Anterior cingulate cortex (tissue), 58 donors: ENCODE measurements at places on chromosomes 2 and 18.
A peak's percentile ranks its signal among the peaks of the same experiment; 100 is the strongest.

- no peak for DNase-seq
Observed at GRCh38 chr2:72914589-72915319, 2.6 kb upstream of the EMX1 start.

GRCh38 chr2:66279024-66279423, 155.9 kb upstream of the MEIS1 start:
- no peak for DNase-seq

- no peak for DNase-seq
Observed at GRCh38 chr2:46973673-46974072, 58.1 kb upstream of the MCFD2 start.

GRCh38 chr2:24359129-24360049, 947 bp downstream of the ITSN2 start:
- DNase-seq: peak; percentile 16

GRCh38 chr2:105391763-105392662, 6.8 kb downstream of the FHL2 start:
- DNase-seq: no peak

DNA sequence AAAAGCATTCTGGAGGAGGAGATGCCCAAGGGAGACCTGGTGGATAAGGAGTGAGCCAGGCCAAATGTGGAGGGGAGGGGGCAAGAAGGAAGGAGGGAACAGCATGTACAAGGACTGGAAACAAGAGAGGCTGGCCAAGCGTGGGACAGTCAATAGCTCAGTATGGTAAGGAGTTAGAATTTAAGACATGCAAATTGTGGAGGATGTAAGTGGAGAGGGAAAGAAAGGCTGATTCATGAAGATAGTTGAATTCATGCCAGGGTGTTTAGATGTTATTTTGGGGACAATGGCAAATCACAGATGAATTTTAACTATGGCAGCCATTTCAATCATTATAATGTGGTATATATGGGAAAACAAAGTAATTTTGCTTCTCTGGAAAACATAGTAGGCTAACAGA, 462.3 kb downstream of the MEIS1 start:
- no peak for DNase-seq

DNA sequence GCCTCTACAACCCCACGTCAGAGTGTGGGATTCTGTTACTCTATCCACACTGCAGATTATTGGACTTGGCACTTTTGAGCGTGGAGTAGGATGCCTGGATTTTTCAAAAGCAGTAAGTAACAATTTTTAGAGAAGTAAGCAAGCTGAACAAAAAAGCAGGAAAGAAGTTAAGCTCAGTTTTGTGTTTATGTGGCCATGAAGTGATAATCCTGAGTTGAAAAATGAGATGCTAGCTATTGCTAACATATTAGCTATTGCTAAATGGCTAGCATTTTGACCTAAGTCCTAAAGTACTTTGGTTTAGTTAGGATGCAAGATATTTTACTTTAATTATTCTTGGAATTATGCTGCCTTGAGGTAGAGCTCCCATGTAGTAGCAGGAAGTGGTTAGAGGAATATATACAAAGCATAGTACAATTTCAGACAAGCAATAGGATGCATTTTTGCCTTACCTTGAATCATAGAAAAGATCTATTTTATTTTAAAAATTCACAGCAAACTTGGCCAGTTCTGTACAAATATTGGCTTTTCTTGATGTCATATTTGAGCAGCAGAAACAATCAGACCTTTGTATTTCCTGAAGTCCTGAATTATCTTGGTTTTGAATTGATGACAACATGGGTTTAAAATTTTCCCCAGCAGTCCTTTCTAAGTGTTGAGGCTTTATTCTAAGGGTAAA, 74.6 kb downstream of the COX7A2L start:
- DNase-seq: no peak

- DNase-seq: no peak
Observed at GRCh38 chr18:13878857-13879256, 36.5 kb downstream of the MC2R start.

DNA sequence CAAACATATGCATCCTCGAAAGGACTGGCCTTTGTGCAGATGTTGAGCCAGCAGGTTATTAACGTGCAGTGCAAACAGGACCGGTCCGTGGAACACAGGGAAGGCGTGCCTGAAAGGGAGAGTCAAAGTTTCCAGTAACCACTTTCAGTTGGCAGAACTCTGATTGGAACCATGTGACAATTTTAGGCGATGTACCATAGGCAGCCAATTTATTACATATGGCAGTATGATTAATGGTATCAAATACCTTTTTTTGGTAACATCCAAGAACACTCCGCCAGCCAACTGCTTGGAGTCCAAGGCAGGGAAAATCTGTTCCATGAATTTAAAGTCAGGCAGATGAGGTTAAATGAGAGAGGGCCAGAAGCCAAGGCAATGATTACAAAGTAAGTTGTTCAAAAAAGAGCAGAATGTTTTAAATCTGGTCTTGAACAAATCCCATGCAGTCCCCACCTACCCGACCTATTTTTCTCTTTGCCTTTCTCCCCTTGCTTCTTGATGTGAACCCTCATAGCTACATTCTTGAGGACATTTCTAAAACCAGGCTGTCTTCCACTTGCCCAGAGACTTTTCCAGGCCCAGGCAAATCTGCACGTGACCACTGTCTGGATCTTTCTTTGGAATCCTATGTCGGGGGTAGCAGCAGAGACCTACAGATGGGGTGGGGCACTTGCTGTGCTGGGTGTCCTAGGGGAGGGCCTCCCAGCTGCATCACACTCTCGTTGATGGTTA, 351.7 kb downstream of the HRH4 start:
- no peak for DNase-seq

DNA sequence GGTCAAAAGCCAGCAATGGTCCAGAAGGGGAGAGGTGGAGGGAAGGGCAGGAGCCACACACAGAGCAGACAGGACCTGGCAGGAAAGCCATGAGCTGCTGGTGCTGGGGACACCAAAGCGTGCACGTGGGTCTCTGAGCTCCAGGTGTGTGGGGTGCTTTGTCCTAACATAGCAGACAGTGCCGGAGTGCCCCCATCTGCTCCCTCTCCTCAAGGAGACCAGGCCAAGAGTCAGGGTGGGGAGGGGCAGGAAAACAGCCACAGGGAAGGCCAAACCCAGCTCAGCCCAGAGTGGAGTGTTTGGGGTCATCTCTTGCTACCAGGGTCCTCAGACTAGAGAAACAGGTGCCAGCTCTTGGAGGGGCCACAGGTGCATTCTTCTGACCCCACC, 4.2 kb upstream of the GPC1 start:
- no peak for DNase-seq
